ENCODE measurements at places on chromosomes 2 and 18.

DNA sequence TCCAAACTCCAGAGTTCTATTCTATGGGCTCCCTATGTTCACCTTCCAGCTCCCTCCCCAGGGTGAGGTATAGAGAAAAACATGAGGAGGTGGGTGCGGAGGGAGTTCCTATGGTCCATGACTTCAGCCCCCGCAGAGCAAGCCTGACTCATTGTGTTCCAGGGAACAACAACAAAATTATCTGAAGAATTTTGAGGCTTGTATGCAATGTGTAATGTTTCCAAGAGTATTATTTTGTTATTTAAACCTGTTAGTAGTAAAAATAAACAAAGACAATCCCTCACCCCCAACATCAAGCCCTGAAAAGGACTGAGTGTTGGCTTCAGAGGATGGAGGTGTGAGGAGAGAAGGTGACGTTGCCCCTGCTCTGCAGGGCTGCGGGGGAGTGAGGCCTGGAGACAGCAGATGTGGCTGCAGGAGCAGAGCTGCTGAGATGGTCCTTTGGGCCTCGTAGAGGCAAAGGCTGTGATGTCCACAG, 29.0 kb downstream of the LAMA3 start:
- DNase-seq: no peak

DNA sequence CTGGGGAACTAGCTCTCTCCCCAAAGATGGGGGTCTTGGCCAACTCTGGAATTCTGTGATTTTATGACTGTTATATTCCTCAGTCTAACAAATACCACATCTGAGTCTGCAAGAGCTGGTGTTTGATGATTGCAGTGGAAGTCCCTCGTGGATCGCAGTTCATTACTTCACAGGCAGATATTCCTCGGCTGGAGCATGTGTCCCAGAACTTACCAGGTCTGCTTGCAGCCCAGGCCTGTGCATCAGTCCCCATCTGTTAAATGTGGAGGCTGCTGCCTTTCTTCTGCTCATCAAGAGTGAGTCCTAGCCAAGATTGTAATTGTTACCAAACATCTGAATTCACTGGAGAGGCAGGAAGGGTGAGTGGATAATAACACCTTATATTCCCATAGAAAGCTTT, 55.5 kb downstream of the PRKCE start:
- no peak for DNase-seq

DNA sequence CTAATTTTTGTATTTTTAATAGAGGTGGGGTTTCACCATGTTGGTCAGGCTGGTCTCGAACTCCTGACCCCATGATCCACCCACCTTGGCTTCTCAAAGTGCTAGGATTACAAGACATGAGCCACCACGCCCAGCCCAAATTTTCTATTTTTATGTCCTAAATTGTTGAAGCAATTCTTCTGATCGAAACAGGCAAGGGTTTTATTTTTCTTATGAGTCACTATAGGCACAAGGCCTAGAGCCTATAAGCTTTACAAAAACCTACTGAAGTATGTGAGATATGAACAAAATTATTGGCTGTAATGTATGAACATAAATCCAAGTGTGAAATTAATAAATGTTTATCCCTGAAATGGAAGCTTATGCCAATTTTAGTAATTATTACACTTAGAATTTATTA, 464.2 kb upstream of the NRP2 start:
- no peak for DNase-seq

DNA sequence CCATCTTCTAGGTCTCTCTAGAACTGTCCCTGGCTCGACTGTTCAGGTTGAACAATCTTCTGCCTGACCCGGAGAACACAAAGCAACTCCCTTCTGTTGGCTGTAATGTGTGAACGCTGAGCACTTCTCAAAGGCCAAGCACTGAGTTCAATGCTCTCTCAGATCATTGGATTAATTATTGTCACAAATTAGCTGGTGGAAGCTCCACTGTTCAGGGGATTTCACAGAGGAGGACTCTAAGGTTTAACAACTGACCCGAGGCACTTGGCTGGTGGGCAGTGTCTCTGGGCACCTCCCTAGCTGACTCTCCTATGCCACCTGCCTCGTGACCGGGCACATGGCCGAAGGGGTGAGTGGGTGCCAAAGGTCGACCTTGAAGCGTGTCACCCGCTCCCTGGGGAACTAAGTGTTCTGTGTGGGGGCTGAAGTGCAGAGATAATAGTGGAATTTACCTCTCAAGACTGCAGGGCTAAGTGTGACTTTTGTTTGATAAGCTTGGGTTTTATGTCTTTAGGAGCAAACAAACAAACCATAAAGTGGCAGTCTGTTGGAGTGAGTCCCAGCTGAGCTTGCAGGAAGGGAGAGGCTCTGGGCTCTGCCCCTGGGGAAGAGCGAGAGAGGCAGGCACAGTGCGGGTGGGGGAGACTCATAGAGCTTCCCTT, 64.8 kb downstream of the BCL2L11 start:
- DNase-seq: no peak

DNA sequence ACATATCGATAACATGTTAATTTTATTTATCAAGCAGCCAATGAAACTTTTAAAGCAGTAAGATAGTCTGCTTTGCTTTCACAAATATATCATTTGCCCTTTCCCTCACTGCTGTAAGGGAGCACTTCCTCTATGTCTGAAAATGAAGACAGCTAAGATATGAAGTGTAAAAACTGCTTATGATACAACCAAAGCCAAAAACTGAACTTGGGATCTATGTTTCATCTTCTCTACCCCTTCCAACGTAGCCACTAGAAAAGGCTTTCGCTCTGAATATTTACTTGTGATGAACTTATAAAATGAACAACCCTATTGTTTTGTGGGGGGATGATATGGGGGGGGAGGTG, 140.3 kb downstream of the TCF4 start:
- DNase-seq: no peak

DNA sequence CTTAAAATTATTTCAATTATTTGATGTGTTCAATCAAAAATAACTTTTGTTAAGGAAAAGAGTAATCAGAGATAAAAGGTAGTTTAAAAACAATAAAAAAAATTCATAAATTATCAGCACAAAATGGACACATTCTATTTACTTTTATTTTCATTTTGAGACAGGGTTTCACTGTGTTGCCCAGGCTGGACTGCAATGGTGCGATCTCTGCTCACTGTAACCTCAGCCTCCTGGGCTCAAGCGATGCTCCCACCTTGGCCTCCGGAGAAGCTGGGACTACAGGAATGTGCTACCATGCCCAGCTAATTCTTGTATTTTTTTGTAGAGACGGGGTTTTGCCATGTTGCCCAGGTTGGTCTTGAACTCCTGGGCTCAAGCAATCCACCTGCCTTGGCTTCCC, 47.1 kb downstream of the LPIN2 start:
- DNase-seq: no peak

DNA sequence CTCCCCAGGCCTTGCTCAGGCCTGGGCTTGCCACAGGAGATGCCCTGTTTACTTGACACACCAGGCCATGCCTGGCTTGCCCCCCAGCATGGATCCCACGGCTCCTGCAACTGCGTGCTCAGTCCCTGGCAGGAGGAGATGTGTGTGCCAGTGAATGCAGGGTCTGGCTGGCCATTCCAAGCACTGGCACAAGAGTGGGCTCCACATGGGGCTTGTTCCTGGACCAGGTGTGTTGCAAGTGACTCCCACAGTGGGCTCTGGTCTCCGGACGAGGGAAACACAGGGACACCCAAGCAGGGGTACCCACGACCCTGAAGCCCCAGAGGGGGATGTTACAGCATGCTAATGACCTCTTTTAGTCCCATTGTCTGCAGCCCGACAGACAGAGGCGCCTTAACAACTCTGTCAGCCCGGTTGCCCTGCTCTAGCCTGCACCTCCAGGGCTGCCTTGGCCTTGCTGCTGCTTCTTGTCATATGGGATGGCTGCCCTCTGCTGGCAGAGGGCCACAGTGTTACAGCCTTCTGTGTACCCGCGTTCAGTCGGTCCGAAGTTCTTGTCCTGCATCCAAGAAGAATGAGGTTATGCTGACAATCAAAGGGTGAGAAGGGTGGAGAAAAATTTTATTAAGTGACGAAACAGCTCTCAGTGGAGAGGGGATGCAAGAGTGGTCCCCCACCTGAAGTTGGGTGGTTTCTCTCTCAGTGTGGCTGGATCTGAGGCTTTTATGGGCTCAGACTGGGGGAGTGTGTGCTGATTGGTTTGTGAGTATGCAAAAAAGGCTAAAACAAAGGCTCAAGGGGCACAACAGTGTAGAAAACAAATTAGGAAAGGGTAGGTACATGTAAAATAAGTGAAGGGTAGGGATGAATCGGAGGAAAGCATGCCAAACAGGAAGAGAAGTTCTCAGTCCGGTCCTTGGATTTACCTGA, 180.4 kb downstream of the MBD5 start:
- no peak for DNase-seq

GRCh38 chr2:10987861-10988260, 76.1 kb downstream of the KCNF1 start:
- no peak for DNase-seq

DNA sequence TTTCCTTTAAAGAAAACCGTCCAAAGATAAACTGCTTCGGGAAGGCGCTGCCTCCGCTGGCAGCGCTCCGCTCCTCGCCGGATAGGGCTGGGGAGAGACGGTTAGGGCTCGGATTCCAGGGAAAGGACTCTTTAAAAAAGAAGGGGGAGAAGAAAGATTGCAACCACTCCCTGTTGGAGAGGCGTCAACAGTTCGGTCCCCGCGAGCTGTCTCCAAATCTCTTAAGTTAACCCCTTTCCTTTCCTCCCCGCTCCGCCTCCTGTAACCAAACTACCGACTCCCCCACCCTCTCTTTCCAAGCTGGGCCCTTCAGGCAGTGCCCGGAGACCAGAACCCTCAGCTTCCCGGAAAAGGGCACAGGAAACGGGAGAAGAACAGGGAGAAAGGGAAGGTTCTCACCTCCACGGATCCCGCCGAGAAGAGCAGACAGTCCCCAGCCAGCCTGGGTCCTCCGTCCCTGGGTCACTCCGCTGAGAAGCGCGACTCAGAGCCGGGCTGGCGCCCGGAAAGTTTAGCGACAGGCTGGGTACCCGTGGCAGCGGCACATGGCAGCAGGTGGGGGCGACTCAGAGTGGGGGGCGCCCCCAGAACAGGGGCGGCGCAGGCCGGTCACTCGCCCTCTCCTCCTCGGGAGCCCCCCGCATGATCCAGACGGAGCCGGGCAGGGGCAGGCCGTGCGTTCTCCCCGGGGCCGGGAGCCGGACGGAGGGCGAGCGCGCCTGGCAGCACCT, 675 bp downstream of the FZD5 start:
- DNase-seq: no peak
